ENCODE measurements at places on chromosomes 12 and 14.
A peak's percentile ranks its signal among the peaks of the same experiment; 100 is the strongest.

DNA sequence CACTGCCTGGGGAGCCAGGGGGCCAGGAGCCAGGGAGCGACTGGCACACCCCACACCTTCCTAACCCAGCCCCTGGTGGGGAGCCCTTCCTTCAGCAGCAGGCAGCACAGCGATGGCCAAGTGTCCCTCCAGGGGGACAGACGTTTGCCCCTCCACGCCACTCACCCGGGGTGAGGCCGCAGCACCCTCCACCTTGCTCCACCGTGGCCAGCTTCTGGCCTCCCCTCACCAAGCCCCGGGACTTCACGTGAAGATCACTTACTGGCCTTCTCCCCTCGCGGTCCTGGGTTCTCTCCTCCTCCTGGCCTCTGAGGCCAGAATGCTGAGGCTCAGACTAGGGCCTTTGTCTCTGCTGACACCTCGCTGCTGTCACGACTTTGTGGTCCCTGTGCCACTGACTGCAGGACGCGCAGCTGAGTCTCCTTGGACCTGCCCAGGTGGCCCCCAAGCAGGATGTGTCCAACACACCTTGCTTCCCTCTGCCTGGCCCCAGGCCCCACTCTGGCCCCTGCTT, 3.5 kb upstream of the ASPG start:
- DNase-seq, result no peak

- no peak for DNase-seq
These were observed 208.3 kb downstream of the PHETA1 start for GRCh38 chr12:111160350-111161241.

- no peak for DNase-seq
These were observed 120.5 kb upstream of the NCOR2 start for GRCh38 chr12:124687917-124688316.

DNA sequence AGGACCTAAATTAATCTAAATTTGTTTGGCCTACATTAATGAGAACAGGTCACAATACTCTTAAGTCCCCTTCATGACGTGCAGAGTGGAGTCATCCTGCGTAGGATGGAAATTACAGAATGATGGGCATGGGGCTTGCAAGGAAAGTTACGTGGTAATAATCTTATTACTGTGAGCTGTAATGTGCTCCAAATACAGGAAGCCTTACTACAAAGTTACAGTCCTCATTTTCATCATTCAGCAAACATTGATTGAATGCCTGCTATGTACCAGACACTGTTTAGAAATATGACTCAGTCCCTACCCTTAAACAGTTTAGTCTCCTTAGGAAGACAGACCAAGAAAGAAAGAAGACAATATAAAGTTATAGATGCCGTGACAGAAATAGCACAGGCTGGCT, 9.4 kb downstream of the HIGD1C start:
- no peak for DNase-seq

DNA sequence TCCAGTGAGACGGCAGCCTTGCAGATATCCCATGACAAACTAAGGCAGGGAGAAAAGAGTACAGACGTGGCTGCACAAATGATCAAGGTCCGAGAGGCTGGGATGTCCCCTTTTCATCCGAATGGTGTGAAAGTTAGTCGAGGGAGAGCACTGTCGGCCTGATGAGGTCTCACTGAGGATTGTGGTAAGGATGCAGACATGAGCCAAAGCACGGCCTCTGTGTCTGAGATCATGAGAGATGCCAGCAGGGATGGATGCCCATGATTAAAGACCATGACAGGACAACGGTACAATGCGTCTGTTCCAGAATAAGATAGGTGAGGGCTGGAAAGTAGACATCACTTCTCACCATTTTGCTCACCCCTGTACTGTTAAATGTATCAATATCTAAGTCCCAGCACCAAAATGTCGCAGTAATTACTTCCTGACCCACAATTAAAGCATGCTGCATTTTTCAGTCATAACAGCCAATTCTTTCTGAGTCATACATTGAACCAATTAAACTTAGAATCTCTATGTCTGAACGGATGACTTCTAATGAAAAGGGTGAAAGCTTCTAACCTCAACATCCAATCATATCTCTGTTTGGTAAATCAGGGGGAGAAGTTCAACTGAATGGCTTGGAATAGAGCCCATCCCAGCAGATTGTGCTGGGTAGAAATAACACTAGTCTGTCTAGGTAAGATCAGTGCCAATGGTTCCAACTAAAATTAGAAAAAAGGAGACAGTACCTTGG, 249.6 kb upstream of the SOX5 start:
- no peak for DNase-seq

GRCh38 chr14:68726093-68726695, 66.7 kb downstream of the ZFP36L1 start:
- no peak for DNase-seq

DNA sequence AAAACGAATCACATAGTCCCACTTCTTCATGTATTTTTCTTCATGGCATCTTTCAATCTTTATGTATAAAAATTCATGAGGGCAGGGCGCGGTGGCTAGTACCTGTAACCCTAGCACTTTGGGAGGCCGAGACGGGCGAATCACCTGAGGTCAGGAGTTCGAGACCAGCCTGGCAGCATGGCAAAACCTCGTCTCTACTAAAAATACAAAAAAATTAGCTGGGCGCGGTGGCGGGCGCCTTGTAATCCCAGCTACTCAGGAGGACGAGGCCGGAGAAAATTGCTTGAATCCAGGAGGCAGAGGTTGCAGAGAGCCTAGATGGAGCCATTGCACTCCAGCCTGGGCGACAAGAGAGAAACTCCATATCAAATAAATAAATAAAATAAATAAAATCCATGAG, 2.5 kb upstream of the GABARAPL1 start:
- no peak for DNase-seq

GRCh38 chr12:120356567-120357030, 12.4 kb downstream of the MSI1 start:
- DNase-seq, result peak; percentile 91

- no peak for DNase-seq
These were observed 2.5 kb upstream of the LRIG3 start for GRCh38 chr12:58922849-58923248.

GRCh38 chr12:124852911-124853427, 10.7 kb downstream of the SCARB1 start:
- DNase-seq, result no peak

DNA sequence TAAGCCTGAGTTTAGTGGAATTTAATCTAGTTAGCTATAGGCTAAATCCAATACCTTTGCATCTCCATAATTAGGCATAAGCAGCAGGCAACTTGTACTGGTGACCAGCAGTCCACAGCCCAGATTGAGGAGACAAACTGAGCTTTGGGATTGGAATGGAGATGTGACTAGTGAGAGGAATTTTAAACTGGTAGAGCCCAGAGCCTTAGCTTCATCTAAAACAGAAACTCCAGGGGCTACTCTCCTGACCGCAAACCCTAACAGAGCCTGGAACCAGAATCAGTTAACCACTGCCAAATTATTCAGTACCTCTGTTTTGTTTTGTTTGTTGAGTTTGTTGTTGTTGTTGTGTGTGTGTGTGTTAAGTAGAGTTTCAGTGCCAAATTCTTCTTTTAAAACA, 53.2 kb downstream of the TSPAN19 start:
- no peak for DNase-seq

DNA sequence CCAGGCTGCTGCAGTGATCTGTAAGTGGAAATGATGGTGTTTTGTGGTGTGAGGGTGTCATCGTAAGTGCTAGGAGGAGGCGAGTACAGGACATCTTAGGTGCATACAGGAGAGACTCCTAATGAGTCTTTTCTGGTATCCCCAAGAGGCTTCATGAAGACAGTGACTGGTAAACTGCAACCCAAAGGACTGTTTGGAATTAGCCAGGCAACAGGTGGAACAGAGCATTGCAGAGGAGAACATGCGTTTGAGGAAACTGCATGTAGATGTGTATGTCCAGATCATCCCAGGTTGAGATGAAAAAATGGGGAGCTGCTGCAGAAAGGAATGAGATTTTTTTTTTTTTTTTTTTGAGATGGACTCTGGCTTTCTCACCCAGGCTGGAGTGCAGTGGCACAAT, 5.4 kb downstream of the ACAD10 start:
- DNase-seq, result no peak

GRCh38 chr12:76080729-76081415, 3.6 kb downstream of the NAP1L1 start:
- DNase-seq, result no peak

DNA sequence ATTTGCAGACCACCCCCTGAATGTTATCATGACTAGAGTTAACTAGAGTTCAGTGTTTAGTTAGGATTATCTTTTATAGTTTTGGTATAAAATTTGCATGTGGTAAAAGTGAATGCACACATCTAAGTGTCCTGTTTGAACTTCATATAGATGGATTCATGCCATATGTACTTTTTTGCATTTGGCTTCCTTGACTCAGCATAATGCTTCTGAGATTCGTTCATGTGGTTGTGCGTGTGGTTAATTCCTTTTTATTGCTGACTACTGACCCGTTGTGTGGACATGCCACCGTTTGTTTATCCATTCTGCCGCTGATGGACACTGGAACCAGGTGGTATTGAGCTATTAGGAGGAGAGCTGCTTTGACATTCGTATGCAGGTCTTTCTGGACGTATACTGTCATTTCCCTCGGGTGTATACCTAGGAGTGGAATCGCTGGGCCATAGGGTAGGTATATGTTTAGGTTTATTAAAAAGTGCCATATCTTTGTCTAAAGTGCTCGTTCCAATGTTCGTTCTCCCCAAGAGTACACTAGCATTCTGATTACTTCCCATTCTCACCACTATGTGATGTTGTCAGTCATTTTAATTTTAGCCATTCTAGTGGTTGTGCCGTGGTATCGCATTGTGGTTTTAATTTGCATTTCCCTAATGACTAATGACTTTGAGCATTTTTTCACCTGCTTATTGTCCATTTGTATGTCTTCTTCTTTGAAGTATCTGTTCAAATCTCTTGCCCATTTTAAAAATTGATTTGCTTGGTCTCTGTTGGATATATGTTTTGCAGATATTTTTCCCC, 37.7 kb downstream of the RIN3 start:
- no peak for DNase-seq

DNA sequence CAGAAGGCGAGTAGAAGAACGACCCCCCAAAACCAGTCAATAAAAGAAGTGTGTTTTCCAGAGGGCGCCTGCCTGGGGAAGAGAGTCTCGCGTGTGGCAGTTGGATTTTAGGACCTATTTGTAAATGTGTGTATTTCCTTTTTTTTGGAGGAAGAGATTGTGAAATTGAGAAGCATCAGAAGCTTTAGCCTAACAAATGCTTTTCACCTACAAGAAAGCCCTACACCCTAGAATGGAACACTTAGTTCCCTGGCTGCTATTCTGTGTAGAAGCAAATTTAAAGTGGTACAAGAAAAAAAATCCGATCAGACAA, 1.3 kb downstream of the RCOR1 start:
- DNase-seq, result no peak

- DNase-seq, result no peak
These were observed 51.5 kb downstream of the LMNTD1 start for GRCh38 chr12:25501549-25501948.

DNA sequence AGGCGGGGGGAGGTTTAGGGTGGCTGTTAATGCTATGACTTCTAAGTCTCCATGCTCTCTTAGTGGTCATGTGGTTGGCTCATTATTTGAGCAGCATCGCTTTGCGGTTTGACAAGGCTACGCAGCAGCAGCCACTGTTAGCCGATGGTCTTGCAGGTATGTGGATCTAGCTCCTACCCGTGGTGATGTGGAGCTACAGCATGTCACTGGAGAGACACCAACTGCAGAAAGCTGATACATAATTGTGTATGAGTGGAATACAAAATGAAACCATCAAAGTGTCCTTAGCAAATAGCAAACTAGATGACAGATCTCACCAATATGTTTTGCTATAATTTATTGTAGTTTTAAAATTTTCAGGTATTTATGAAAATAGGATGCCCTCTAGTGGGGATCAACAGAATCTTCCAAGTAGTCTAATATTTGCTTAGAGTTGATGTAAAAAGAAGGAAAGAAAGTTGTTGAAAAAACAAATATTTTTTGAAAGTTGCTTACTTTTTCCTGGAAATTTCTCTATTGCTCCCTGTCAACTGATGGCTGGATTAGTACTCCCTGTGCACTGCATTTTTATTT, 94.9 kb downstream of the NAV3 start:
- peak; percentile 93 for DNase-seq

DNA sequence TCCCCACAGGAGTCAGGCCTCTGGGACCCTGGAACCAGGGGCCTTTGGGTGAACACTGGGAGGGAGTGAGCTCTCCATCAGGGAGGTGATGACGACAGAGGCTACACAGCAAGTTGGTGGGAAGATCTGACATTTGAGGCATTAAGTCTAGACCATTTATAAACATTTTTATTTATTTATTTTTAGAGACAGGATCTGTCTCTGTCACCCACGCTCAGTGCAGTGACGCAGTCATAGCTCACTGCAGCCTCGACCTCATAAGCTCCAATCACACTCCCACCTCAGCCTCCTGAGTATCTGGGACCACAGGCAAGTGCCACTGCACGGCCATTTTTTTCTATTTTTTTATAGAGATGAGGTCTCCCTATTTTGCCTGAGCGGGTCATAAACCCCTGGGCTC, 53.6 kb downstream of the TEAD4 start:
- DNase-seq, result no peak

GRCh38 chr12:6181166-6181565, 19.0 kb upstream of the CD9 start:
- DNase-seq, result no peak

- no peak for DNase-seq
These were observed 278.2 kb downstream of the FOXN3 start for GRCh38 chr14:89138846-89139245.

DNA sequence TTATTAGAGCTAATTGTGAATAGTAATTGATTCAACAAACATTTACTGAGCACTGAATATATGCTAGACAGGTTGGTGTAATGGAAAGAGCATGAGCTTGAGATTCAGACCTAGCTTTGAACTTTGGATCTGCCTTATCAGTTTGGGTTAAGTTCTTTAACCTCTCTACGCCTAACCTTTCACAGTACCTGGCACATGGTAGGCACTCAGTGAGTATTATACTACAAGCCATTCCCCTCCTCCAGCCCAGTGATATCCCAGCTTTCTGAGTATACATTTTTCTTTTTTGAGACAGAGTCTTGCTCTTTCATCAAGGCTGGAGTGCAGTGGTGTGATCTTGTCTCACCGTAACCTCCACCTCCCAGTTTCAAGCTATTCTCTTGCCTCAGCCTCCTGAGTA, 32.0 kb downstream of the FAM177A1 start:
- no peak for DNase-seq

- no peak for DNase-seq
These were observed 93.7 kb downstream of the SOX5 start for GRCh38 chr12:23855813-23856212.

GRCh38 chr12:124318278-124319020, 23.6 kb downstream of the RFLNA start:
- no peak for DNase-seq

- no peak for DNase-seq
These were observed 769 bp upstream of the SLC39A5 start for GRCh38 chr12:56229082-56229481.

DNA sequence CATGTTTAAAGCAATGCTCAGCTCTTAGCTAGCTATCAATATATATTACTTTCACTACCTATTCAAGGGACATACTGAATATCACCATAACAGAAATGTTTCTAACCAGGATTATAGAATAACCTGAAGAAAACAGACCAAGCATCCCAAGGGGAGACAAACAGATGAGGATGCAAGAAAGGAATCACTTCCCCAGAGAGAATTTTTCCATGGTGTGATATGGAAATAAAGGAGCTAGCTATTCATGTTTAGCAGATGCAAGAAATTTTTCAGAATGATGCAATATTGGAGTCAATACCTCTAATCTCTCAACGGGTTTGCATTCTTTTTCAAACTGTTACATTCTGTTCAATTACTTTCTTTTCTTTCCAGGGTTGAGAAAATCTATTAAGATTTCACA, 538.9 kb upstream of the FLRT2 start:
- DNase-seq, result no peak
